Right atrium auricular region (tissue), 2 donors: ENCODE measurements at places on chromosomes 5 and 9. TPM values are rescaled to one million over a fixed set of nuclear protein-coding genes. Genes with fewer than 3 reads are reported as not detected.

GRCh38 chr5:35182910-35183535 is 47.3 kb downstream of the PRLR start:
- no peaks in the 10 kb centered on the region for H3K36me3 ChIP-seq
- no peaks in the 10 kb centered on the region for H3K4me1 ChIP-seq
- DNase-seq = no peak

DNA sequence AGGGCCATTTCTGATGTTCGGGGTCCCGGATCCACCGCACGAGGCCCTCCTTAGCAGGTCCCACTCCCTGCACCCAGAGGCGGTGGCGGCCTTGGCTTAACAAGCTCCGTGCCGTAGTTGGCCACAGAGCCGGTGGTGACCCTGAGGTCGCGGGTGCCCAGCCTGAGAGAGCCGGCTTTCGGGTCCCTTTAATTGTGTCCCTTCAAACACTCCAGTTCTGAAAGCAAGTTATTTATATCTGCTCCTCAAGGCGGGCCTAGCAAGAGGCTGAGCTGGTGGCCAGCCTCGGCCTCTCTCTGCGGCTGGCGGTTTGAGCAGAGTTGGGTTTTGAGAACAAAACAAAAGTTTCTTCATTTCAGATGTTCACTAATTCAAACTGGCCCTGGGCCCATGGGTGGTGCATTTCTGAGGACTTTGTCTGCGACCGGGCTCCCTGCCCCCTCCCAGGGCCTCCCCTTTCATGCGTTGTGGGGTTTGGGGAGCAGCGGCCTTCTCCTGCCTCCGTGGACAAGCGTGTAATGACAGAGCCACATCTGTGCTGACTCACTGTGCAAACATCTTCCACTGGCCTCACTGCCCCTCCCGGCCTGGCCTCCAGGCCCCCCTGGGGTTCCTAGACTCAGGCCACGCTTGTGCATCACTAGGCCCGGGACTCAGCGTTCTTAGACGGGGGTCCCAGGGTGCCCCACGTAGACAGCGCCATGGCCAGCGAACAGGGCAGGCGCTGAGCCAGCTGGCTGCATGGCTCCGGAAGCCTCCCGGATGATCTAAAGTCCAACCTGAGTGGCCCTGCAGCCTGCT is 49.4 kb upstream of the COL5A1 start:
- peaks cover 14% of the 10 kb centered on the region for H3K4me1 ChIP-seq
- H3K27ac ChIP-seq = peak overlapping the region; percentile 66
- no peaks in the 10 kb centered on the region for H3K36me3 ChIP-seq
- DNase-seq = peak; percentile 84
- H3K27me3 ChIP-seq = no peaks in the 10 kb centered on the region
- no peak overlapping the region for H3K4me3 ChIP-seq

GRCh38 chr5:56900395-56900794 is 9.0 kb upstream of the SETD9 start:
- H3K27ac ChIP-seq = no peak overlapping the region
- H3K4me1 ChIP-seq = no peaks in the 10 kb centered on the region
- H3K4me3 ChIP-seq = no peak overlapping the region
- peaks cover under 1% of the 10 kb centered on the region for H3K36me3 ChIP-seq

DNA sequence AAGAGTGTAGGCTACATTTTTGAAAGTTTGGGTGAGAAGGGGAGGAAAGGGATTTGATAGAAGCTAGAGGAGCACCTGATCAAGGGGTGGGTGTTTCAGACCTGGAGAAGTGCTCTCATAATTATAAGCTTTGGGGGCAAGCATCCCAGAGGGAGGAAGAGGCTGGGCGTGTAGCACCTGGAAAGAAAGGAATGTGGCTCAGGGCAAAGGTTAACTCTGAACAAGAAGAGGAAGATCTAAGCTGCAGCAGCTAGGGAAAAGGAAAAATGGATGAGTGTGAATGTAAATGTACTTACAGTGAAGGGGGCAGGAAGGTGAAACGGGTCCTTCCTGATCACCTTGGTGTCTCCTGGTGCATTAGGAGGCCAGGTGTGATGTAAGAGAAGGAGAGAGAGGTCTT is 49.8 kb upstream of the ANKRD55 start:
- no peak overlapping the region for H3K27ac ChIP-seq
- H3K4me1 ChIP-seq = peaks cover 17% of the 10 kb centered on the region
- H3K36me3 ChIP-seq = no peaks in the 10 kb centered on the region

The FAM78A gene
- total RNA-seq = 31.8 TPM

GRCh38 chr9:112747094-112747493 is 3.5 kb upstream of the SNX30 start:
- H3K4me1 ChIP-seq = peaks cover 14% of the 10 kb centered on the region
- H3K27me3 ChIP-seq = no peaks in the 10 kb centered on the region
- H3K36me3 ChIP-seq = no peaks in the 10 kb centered on the region
- no peak overlapping the region for H3K4me3 ChIP-seq

DNA sequence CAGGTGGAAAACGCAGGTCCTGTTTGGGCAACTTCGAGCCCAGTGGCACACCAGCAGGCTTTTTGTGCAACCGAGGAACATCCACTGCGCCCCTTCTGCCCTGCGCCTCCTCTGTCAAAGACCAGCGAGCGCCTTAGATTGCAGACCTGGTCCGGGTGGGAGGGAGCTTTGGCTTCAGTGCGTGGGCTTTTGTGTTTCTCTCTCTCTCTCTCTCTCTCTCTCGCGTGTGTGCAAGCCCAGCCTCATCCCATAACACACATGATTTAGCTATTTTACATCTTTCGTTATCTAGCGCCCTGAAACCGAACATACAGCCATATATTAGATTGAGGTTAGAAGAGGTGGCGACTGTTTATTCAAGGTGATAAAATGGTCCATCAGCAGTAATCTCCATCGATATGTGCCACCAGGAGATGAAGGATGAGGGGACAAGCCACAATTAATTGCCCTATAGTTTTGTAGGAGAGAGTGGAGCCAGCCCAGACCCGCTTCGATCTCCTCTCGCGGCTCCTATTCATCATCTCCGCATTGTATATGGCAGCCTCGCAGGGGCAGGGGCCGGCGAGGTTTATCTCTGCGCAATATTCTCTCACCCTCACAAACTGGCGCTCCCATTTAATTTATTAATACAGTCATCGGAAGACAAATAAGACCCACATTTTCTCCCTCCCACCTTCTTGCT is 5.3 kb downstream of the PRDM6 start:
- H3K4me1 ChIP-seq = no peaks in the 10 kb centered on the region
- no peaks in the 10 kb centered on the region for H3K36me3 ChIP-seq
- H3K27ac ChIP-seq = no peak overlapping the region
- no peak overlapping the region for H3K4me3 ChIP-seq

The IFNA2 gene
- not detected for total RNA-seq

The UNC13B gene
- total RNA-seq = 14.6 TPM

The F12 gene
- not detected for total RNA-seq

DNA sequence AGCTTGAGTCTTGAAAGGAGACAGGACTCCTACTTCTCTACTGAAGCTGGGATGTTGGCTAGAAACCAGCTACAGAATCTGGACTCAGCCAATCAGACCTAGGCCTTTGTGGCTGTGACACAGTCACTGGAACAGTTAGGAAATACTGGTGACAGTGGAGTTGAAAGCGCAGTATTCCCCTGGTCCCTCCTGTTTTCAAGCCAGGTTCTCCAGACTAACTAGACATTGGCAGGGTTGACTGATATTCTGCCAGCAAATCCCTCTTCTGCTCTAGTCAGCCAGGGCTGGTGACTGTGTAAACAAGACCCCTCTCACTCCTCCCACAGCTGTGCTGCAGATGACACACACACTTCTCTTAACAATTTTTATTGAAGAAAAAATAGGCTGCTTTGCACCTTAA is 8.7 kb downstream of the SHROOM1 start:
- H3K4me1 ChIP-seq = no peaks in the 10 kb centered on the region
- no peaks in the 10 kb centered on the region for H3K36me3 ChIP-seq
- H3K4me3 ChIP-seq = no peak overlapping the region
- H3K27me3 ChIP-seq = no peaks in the 10 kb centered on the region

- H3K4me1 ChIP-seq = no peaks in the 10 kb centered on the region
- H3K4me3 ChIP-seq = no peak overlapping the region
- H3K27me3 ChIP-seq = no peaks in the 10 kb centered on the region
- no peaks in the 10 kb centered on the region for H3K36me3 ChIP-seq
- no peak overlapping the region for H3K27ac ChIP-seq
Measured at GRCh38 chr5:122458278-122458872, 146.3 kb downstream of the SNCAIP start.

The SLC1A1 gene
- 2.9 TPM for total RNA-seq

The FTMT gene
- total RNA-seq = not detected

The SLC25A2 gene
- not detected for total RNA-seq

DNA sequence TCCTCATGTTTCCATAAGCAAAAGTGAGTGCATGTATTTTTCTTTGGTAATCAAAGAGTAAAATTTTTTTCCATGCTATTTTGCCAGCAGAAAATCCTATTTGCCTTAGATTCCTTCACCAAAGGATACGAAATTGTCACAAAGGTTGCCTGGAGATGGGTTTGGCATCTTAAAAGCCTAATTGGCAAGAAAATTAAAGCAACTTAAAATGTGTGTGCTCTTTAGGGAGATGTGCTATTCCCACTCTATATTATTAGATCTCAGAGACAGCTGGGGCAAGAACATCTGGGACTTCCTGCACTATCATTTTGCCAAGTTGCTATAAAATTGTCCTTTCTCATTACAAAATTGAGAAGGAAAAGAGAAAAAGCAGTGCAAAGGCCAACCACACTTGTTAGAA is 146.1 kb downstream of the PLCXD3 start:
- no peak for DNase-seq
- no peaks in the 10 kb centered on the region for H3K4me1 ChIP-seq
- no peaks in the 10 kb centered on the region for H3K27me3 ChIP-seq
- H3K4me3 ChIP-seq = no peak overlapping the region
- H3K27ac ChIP-seq = no peak overlapping the region

DNA sequence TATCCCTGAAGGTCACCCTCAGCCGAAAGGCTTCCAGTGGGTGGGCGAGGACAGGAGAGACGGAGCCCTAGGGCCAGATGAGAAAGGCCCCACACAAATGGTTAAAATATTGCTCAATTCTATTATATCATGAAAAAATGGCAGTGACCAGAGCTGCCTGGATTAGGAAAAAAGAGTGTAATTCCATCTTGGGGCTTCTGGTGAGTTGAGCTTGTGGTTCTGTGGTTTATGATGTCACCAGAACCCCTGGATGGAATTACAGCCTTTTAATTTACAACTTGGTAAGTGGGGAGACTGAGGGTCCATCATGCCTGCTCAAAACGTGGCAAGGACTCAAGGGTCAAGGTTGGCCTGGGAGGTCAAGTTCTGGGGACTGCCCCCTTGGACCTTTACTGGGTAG is 55.5 kb upstream of the STC2 start:
- H3K27ac ChIP-seq = no peak overlapping the region
- no peaks in the 10 kb centered on the region for H3K27me3 ChIP-seq

The PCDHB9 gene
- 1.7 TPM for total RNA-seq

The SLC34A3 gene
- not detected for total RNA-seq

The PRRX2 gene
- total RNA-seq = 1.1 TPM

DNA sequence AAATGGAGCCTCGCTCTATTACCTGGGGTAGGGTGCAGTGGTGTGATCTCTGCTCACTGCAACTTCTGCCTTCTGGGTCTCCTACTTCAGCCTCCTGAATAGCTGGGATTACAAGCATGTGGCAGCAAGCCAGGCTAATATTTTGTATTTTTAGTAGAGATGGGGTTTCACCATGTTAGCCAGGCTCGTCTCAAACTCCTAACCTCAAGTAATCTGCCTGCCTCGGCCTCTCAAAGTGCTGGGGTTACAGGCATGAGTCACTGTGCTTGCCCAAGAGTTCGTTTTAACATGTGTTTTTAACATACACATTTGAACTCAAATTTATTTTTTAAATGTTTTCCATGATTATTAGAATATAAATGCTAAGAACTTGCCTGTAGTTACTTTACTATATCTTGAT is 34.2 kb downstream of the MARCHF6 start:
- no peak for DNase-seq
- H3K4me1 ChIP-seq = peaks cover 4% of the 10 kb centered on the region
- H3K27ac ChIP-seq = no peak overlapping the region
- H3K27me3 ChIP-seq = no peaks in the 10 kb centered on the region
- peaks cover 48% of the 10 kb centered on the region for H3K36me3 ChIP-seq
- no peak overlapping the region for H3K4me3 ChIP-seq

GRCh38 chr9:38339496-38339895 is 53.0 kb upstream of the ALDH1B1 start:
- no peak overlapping the region for H3K4me3 ChIP-seq
- H3K36me3 ChIP-seq = no peaks in the 10 kb centered on the region
- no peaks in the 10 kb centered on the region for H3K27me3 ChIP-seq
- H3K4me1 ChIP-seq = peaks cover 8% of the 10 kb centered on the region
- H3K27ac ChIP-seq = peak overlapping the region; percentile 14

The WWC1 gene
- total RNA-seq = 8.1 TPM

DNA sequence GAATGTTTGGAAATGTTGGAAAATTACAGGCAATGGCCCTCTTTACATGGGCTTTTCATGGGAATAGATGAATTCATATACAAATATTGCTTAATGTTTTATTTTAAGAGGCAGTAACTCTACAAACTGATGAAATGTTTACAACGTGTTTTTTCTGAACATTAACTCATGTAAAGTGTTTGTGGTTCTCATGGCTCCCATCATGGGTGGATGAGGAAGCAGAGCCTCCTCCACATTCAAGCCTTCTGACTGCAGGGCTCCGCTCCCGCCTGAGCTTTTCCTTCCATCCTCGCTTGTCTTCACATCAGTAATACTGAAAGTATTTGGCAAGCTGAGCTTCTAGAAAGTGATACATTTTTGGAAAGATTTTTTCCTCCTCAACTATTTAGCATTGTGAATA is 204.2 kb downstream of the ARHGAP26 start:
- no peak for DNase-seq
- no peaks in the 10 kb centered on the region for H3K27me3 ChIP-seq
- H3K4me3 ChIP-seq = no peak overlapping the region

DNA sequence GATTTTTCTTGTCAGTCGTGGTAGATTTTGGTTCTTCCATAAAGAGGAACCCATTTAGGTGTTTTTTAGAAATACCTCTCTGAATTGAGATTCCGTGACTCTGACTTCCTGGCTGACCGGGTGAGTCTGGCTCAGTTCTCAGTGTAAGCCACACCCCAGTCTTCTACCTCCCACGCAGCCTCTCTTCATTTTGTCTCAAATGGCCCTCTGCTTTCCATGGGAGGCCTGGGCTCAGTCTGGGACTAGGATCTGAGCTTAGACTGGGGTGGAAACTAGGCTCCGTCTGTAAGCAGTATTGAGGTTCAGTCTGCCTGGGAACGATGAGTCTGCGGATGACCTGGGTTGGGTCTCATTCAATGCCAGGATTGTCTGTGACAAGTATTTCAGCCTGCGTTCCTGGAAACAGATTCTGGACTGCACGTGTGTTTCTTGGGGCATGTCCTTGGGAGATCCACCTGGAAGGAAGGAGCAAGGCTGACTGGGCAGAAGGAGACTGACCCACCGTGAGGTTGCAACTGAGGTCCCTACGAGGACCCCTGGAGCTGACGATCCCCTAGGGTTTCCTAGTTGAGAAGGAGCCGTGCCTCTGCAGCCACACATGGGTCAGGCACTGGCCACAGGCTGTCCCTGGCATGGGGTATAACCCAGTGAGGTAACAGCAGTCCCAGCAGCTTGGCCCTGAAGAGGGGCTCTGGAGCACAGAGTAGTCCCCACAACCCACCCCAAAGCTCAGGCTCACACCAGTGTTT is 12.4 kb upstream of the CRB2 start:
- no peak overlapping the region for H3K27ac ChIP-seq
- DNase-seq = no peak
- no peaks in the 10 kb centered on the region for H3K4me1 ChIP-seq
- H3K4me3 ChIP-seq = no peak overlapping the region
- H3K27me3 ChIP-seq = no peaks in the 10 kb centered on the region

GRCh38 chr5:34914671-34915138 is 599 bp downstream of the RAD1 start:
- peak overlapping the region; percentile 81 for H3K27ac ChIP-seq
- DNase-seq = no peak
- H3K36me3 ChIP-seq = peaks cover 29% of the 10 kb centered on the region
